ENCODE measurements at places on chromosomes 4 and X.

DNA sequence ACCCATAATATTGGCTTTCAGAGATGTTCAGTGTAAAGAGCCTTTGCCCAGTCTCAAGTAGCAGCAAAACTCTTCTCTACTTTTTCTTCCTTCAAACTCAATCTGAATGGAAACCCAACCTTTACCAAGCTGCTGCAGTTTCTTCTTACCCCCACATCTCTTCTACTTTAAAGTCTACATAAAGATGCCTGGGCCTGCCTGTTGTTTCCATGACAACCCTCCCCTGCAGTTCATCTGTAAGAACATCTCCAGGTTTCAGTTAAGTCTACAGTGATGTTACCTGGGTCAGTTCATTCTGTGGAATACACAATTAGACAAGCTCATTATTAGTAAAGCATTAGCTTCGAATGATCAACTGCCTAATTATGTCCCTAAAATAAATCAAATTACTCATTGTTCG is 81.4 kb downstream of the SPANXN3 start:
- DNase-seq = no peak

GRCh38 chrX:10525381-10526120 is 94.8 kb downstream of the MID1 start:
- DNase-seq = no peak

GRCh38 chr4:8289956-8290700 is 20.6 kb downstream of the HTRA3 start:
- no peak for DNase-seq

DNA sequence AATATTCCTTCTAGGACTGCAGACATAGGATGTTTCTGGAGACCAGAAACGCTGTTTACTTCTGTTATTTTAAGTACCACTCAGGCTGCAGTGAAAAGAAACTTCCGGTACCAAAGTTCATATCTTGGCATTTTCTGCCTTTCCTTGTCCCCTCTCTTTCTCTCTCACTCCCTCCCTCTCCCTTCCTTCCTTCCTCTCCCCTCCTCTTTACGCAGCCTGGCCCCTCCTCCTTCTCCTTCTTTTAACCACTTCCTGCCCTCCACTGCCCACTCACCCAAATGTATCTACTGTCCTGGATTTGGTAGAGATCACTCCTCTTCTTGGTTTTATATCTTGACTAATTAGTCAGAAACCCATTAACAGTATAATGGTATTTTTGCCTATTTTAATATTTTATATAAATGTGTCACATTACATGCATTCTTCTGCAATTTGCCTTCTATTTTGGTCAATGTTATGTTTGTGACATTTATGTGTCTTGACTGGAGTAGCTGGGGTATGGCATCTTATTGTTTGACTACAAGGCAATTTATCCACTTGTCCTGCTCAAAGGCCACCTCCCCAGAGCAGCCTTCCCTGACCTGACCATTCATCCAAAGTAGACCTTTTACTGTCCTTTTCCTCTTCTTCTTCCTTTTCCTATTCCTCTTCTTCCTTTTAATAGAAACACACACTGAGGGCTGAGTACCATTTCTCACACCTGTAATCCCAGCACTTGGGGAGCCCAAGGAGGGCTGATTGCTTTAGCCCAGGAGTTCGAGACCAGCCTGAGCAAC is 56.9 kb downstream of the BCOR start:
- DNase-seq = no peak

GRCh38 chr4:165301833-165302232 is 25.6 kb upstream of the MSMO1 start:
- no peak for DNase-seq

GRCh38 chrX:13732246-13733067 is 2.0 kb downstream of the TRAPPC2 start:
- DNase-seq = no peak

DNA sequence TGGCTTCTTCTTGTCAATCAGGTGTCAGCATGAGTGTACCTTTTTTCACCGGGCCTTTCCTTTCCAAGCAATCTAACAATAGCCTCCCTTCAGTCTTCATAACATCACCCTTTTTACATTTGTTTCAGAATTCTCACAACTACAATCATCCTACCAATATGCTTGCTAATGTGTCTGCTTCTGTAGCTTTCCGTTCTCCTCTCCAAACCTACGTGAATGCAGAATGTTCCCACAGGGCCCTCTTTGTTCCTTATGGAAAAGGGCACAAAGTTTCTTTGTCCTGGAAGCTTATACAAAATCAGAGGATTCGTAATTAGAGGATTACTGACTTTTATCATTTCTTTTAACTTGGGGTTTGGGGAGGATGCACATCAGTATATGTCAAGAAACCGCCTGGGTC is 461.8 kb downstream of the CENPC start:
- no peak for DNase-seq

DNA sequence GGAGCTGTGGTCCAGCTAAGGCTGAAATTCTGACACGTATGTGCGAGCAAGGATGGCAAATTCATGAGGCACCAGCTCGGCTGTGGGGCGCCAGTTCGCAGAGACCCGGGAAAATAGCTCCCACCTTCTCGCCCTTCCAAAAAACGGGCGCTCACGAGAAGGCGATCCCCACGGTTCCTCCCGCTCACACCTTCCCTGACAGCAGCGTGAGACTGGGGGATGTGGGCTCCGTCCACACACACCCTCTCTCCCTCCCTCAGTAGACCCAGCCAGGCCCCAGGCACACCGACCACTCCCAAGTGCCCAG is 584 bp downstream of the GPC3 start:
- no peak for DNase-seq

DNA sequence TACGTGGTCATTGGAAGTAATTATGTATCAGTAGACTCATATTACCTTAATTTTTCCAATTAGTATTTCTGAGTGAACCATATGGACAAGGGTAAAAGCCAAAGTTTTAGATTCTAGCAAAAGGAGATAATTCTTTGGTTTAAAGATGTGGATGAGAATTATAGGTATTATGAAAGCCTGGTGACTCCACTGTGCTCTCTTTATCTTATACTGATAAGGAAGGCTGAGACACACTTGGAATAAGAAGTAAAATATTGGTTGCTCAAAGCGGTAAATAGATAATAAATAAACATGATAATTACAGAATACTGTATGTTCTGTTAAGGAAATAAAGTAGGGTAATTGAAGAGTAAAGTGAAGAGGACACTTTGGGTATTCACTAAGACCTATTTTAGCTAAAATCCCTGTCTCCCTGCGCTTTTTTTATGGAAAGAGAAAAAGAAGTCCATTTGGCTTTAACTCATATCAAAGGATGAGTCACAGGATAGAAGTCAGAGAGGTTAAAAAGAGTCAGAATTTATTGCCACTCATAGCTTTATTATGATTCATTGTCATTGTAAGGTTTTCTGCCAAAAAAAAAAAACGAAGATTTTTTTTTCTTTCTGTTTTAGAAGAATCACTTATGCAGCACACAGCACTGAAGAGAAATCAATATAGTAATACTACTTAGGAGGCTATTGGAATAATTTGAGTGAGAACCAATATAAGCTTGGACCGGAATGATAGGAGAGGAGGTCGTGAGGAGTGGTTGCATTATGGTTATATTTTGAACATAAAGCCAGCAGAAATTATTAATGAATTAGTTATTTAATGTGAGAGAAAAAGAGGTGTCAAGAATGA is 2463.1 kb downstream of the ARAP2 start:
- DNase-seq = no peak

DNA sequence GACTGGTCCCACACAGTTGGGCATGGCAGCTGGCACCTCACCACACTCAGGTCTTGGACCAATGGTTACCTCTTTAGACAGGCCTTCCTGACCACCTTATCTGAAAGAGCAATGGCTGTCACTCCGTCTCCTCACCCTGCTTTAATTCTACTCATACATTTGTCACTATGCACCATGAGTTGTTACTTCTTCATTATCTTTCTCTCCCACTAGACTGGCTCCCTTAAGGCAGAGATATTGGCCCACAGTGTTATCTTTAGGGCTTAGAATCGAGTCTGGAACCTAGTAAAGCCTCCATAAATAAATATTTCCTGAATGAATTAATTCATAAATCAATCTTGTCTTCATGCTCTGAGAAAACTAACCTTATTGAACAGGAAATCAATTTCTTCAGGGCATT is 46.6 kb downstream of the DCHS2 start:
- DNase-seq = no peak

GRCh38 chr4:85268961-85269360 is 206.0 kb upstream of the ARHGAP24 start:
- DNase-seq = no peak

- DNase-seq = no peak
These were observed 345.4 kb upstream of the GATB start for GRCh38 chr4:152106113-152106763.

DNA sequence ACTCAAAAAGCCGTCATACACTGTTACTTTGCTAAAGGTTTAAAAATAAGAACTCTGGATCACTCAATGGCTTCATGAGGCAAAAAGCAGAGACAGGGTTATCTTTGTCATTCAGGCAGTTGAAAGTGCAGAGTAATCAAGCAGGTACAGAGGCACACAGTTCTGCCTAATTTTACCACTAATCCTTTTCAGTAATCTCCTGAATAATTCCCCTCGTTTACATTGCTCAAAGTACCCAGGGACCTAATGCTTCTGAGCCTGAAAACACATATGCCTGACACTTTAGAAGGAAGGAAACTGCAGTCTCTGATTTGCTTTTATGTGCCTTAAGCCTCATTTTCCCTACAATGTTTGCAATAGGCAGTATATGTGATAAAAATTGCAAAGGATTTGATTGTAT is 71.4 kb upstream of the TRAM1L1 start:
- no peak for DNase-seq

GRCh38 chrX:70254063-70254400 is 6.0 kb downstream of the P2RY4 start:
- no peak for DNase-seq

DNA sequence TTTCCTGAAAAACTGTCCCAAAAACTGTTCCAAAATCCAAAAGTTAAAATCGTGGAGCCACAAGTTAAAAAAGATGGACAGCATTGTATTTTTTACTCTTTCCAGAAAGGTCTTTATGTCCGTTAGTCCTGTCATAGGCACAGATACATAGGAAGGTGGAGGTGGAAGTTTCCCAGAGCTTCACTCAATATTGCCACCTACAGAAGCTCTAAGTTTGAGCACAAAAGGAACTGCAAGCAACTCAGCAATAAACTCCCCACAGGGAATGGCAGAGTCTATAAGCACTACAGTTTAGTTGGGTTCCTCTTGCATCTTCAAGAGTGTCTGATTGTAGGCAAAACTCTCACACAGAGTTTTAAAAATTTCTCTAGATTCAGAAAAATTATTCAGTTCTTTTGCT is 22.0 kb upstream of the UGT2B4 start:
- DNase-seq = no peak

DNA sequence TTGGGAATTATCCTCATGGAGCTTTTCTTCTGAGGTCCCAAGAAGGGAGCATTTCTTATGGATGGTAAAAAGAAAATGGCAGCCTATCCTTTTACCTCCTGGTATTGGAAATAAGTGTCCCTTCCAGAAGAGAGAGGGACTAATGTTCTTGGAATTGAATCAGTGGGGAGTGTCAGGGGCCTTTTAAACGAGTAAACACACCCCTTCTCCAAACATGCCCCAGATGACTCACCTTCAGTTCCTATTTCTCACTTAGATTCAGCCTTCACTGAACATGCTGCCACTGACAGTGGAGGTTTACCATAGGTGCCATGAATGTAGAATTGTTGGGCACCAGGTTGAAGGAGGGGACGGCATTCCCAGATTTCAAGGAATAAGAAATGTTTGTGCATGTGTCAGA is 19.0 kb downstream of the MAGEC2 start:
- no peak for DNase-seq

- no peak for DNase-seq
These were observed 236.6 kb downstream of the DCHS2 start for GRCh38 chr4:154254999-154255398.

GRCh38 chrX:125295337-125295736 is 24.3 kb upstream of the TEX13C start:
- no peak for DNase-seq

DNA sequence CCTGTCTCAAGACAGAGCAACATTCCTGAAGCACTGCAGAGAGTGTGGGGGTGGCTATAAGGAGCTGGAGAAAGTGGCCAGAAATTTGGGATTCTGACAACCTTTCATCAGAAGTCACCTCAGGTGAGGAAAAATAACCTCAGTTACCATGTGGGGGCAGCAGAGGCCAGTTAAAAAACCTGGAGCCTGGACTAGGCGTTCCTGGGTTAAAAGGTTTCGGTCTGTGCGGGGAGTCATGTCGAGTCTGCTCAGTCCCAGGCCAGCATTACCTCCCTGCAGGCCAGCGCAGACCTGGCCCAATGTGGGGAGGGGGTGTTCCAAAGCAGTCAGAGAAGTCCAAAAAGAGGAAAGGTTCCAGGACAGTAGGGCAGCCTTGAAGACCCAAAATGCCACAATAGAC is 10.9 kb upstream of the NALF2 start:
- no peak for DNase-seq

DNA sequence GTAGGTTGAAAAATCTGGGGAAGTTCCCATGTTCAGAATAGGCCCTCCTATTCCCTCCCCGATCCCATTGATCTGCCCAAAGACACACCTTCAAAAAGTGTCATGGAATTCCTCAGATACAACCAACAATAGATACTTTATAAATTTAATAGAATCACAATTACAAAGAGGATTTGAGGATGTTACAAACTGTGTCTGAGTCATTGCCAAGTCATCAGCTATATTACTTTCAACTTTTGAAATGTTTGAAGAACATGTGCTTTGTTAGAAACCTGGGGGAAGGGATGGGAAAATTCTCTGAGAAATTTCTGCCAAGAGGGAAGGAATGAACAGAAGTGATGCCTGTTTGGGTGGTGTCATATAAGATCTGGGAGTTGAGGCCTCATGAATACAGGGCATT is 46.7 kb downstream of the KCNIP4 start:
- no peak for DNase-seq

DNA sequence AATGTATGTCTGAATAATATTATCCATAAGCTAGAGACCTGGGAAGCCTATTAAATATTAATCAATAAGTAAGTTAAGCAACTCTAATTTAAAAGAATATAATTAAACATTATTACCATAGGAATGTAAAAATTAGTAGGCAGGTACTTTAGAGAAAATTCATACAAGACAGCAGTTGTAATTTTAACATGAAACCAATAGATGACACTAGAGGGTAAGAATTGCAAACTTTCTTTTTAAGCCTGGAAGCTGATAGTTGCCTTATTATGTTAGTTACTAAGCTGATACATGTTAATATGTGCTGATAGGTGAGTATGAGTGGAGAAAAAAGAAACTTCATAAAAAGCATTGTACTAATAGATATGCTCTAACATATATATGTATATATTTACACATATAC is 1157.4 kb downstream of the FAM133A start:
- no peak for DNase-seq

DNA sequence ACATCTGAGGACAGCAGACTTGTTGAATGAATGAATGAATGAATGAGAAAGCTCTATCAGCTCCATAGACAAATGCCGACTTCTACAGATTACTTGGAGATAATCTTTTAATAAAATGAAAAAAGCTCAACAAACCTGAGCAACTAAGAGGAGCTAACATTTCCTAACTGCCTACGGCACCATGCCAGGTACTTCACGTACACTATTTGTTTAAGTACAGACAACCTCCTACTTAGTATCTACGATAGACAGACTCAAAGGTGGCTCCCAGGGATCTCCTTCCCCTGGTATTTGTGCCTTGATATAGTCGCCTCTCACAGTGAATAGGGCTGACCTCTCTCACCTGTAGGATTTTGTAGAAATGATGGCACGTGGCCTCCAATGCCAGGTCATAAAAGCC is 412.2 kb upstream of the FAT1 start:
- no peak for DNase-seq

Data from activated CD4-positive, alpha-beta T cell treated with anti-CD3 and anti-CD28 coated beads for 24 hours (primary cell).